ENCODE measurements at places on chromosomes 4 and X.

DNA sequence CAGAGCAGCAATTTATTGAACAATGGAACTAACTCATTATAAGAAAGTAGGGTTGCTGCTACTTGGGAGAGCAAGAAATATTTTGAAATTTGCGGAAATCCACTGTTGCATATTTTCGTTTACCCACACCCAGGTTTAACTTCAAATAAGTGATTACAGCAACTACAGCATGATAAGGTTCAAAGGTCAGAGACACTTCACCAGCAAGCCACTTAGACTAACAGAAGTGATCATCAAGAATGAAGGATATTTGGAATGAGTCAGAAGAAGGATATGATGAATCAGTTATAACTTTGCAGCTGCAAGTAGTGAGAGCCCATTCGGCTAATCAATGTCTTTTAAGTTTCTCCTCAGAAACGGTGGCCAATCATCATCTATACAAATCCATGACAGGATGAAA is 199.3 kb downstream of the TMA16 start:
- no peak for DNase-seq

DNA sequence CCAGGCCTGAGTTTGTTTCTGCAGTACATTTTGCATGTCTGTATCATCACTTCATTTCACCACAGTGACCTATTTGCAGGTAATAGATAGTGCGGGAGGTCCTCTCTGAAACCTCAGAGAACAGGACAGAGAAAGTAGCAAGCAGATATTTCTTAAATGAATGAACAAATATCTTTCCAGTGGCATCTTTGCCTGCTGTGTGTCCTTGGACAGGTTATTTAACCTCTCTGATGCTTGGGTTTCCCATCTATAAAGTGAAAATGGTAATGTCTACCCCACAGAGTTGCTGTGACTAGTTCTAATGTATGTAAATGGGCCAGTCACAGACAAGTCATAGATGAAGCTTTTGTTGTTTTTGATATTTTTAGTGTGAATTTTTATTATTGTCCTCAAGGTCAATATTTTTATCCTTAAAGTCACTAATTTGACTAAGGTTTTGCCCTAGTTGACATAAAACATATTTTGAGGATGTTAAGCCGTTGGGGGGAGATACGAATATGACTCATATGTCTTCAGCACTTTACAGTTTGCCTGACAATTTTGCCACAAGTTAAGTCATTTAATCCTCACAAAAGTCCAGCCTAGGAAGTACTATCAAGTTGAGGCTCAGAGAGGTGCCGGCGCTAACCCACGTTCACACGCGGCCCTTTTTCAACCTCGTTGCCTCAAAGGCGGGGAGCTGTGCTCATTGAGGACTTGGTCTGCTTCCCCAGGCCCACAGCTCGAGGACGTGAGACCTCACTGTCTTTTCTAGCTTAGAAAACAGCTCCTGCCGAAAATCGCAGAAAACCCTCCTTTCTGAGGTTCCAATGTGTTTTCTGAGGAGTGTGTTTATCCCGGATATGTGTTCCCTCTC is 126.7 kb upstream of the STX18 start:
- DNase-seq = no peak

GRCh38 chr4:81746071-81746470 is 274.4 kb upstream of the RASGEF1B start:
- DNase-seq = no peak

- DNase-seq = no peak
Measured at GRCh38 chr4:112563431-112564200, 47.6 kb upstream of the NEUROG2 start.

GRCh38 chr4:10773010-10773409 is 88.4 kb upstream of the CLNK start:
- DNase-seq = no peak

DNA sequence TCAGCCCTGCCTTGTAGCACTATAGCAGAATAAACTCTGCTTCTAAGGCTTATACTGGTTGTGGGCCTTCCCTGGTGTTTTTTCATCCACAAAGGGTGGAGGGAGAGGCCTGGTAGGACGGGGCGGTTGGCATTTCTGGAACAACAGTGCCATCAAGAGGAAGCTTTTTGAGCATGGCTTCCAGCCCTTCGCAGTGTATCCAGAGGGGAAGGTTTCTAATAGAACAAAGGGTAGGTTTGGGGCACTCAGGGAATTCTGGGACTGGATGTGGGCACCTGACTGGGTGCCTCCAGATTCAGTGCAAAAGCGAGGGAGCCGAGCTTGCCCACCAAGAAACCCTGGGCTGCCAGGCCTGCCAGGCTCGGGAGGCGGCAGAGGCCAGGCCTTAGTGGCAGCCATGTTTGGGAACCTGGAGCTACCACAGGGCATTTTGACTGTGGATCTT is 229.6 kb upstream of the AGTR2 start:
- peak; percentile 77 for DNase-seq

DNA sequence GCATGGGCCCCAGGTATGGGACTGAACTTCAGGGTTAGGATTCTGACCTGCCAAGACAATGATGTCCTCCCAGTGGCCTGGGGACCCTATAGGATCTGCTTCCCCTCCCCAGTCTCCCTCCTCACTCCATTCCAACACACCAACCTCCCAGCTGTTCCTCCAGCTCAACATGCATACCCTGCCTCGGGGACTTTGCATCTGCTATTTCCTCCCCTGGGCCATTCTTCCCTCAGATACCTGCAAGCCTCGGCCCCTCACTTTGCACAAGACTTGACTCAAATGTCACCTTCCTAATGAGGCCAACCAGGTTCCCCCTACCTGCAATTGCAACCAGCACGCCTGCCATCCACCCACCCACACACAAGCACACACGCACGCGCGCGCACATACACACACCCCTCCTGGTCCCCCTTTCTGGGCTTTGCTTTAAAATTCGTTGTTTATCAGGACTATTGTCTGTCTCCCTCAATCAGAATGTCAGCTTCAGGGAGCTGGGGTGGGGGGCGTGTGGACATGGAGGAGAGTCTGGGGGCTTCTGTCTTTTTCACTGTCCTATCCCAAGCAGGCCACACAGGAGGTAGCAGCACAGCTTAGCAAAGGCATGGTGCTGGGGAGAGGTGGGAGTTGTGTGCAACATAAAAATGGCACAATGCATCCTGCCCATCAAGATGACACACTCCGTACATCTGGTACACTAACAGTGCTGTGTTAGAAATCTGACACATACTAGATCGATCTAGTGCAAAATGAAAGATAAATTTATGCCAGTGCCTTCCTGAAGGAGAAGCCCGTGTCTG is 20.6 kb upstream of the PPP2R2C start:
- no peak for DNase-seq

- no peak for DNase-seq
Measured at GRCh38 chr4:73459048-73459421, 22.5 kb upstream of the AFM start.

DNA sequence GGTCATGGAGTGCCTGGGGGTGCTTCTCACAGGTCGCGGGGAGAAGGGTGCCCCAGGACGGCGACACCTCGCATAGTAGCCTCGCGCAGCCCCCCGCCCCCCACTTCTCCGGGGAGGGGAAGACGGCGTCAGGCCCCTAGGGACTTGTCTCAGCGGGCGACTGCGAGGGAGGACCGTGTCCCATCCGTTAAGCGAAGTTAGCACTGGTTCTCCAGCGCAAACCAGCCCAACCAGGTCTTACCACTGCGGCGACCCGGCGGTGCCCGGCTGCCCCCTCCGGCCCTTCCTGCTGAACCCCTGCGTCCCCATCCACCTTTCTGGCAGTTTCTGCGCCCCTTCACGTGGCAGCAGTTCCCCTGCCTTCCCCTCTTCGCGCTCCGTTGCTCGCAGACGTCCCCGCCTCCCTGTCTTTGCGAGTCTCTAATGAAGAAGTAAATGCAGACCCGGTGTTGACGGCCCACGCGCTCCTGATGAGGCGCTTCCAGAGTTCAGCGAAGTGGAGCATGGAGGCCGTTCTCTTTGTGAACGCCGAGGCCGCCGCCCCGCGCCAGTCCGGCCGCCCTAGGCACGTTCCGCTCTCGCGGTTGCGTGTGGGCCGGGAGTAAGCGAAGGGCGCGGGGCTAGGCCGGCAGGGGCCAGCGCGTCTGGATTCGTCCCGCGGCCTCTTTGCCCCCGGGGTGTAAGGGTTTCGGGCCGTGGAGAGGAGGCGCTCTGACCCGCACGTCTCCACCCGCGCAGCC is 3.0 kb downstream of the SLIT2 start:
- DNase-seq = no peak
